ENCODE measurements at places on chromosomes 5 and 9.
A peak's percentile ranks its signal among the peaks of the same experiment; 100 is the strongest.

GRCh38 chr5:150014456-150014855, 13.9 kb downstream of the HMGXB3 start:
- H3K27me3 ChIP-seq, result no peaks in the 10 kb centered on the region
- H3K36me3 ChIP-seq, result peaks cover 85% of the 10 kb centered on the region
- H3K4me1 ChIP-seq, result peaks cover 3% of the 10 kb centered on the region
- no peak overlapping the region for H3K27ac ChIP-seq
- DNase-seq, result no peak
- H3K4me3 ChIP-seq, result no peak overlapping the region

GRCh38 chr9:127159325-127159801, 36.9 kb upstream of the ANGPTL2 start:
- H3K4me3 ChIP-seq, result no peak overlapping the region
- peaks cover 8% of the 10 kb centered on the region for H3K27me3 ChIP-seq
- DNase-seq, result peak; percentile 92

- H3K4me1 ChIP-seq, result no peaks in the 10 kb centered on the region
- no peak for DNase-seq
- no peak overlapping the region for H3K27ac ChIP-seq
- no peak overlapping the region for H3K4me3 ChIP-seq
- peaks cover 72% of the 10 kb centered on the region for H3K36me3 ChIP-seq
- H3K27me3 ChIP-seq, result no peaks in the 10 kb centered on the region
Observed at GRCh38 chr9:76638001-76638400, 126.2 kb upstream of the PCA3 start.

- peaks cover 2% of the 10 kb centered on the region for H3K4me1 ChIP-seq
- no peaks in the 10 kb centered on the region for H3K36me3 ChIP-seq
- no peak overlapping the region for H3K4me3 ChIP-seq
- H3K27ac ChIP-seq, result no peak overlapping the region
- peak; percentile 61 for DNase-seq
- no peaks in the 10 kb centered on the region for H3K27me3 ChIP-seq
Observed at GRCh38 chr9:110217656-110218099, 9.7 kb upstream of the C9orf152 start.

- no peak for DNase-seq
- H3K27ac ChIP-seq, result no peak overlapping the region
- H3K4me3 ChIP-seq, result no peak overlapping the region
- H3K36me3 ChIP-seq, result no peaks in the 10 kb centered on the region
Observed at GRCh38 chr5:65047948-65048690, 279.4 kb downstream of the CWC27 start.

- H3K4me3 ChIP-seq, result no peak overlapping the region
- no peaks in the 10 kb centered on the region for H3K4me1 ChIP-seq
- no peaks in the 10 kb centered on the region for H3K27me3 ChIP-seq
- H3K27ac ChIP-seq, result no peak overlapping the region
Observed at GRCh38 chr5:55305345-55305744, 2.1 kb downstream of the DHX29 start.

GRCh38 chr5:154418344-154418820, 27.4 kb upstream of the SAP30L start:
- DNase-seq, result no peak
- H3K4me3 ChIP-seq, result no peak overlapping the region
- H3K4me1 ChIP-seq, result no peaks in the 10 kb centered on the region
- H3K36me3 ChIP-seq, result peaks cover 34% of the 10 kb centered on the region

GRCh38 chr5:131634666-131634995, 398 bp downstream of the RAPGEF6 start:
- H3K27ac ChIP-seq, result peak overlapping the region; percentile 72
- H3K36me3 ChIP-seq, result no peaks in the 10 kb centered on the region
- H3K4me1 ChIP-seq, result peaks cover 6% of the 10 kb centered on the region
- no peaks in the 10 kb centered on the region for H3K27me3 ChIP-seq

- no peak for DNase-seq
- no peak overlapping the region for H3K4me3 ChIP-seq
- no peaks in the 10 kb centered on the region for H3K27me3 ChIP-seq
Observed at GRCh38 chr9:28502189-28502588, 928.9 kb upstream of the C9orf72 start.

DNA sequence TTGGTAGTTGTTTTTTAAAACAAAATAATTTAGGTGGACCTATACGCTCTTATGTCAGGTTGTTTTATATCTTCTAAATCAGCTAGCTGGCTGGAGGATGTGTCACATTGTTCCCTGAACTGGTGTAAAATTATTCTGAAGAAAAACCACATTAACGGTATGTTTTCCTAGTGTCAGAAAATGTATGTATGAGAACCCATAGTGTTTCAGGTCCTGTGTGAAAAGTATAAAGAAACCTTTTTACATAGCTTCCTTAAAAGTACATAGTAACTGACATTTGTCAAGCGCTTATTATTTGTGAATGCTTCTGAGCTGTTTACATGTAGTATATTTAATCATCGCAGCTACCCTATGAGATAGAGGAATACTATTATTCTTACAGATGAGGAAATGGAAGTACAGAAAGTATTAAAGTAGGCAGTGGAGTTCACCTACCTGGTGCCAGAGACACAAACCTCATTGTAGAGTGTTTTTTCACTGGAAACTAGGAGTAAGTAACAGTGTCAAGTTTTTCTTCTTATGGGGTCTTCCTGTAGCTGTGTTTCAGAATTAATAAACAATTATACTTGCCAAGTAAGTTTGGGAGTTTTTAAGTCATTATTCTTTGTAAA, 10.4 kb upstream of the FAM120AOS start:
- no peak for DNase-seq
- H3K36me3 ChIP-seq, result no peaks in the 10 kb centered on the region
- peaks cover 13% of the 10 kb centered on the region for H3K4me1 ChIP-seq
- H3K27me3 ChIP-seq, result no peaks in the 10 kb centered on the region

GRCh38 chr9:22165144-22165543, 156.0 kb upstream of the CDKN2B start:
- no peaks in the 10 kb centered on the region for H3K4me1 ChIP-seq
- no peak overlapping the region for H3K4me3 ChIP-seq

GRCh38 chr9:83041771-83042170, 21.2 kb downstream of the RASEF start:
- peaks cover 19% of the 10 kb centered on the region for H3K27me3 ChIP-seq
- peak; percentile 71 for DNase-seq
- no peak overlapping the region for H3K4me3 ChIP-seq
- H3K4me1 ChIP-seq, result no peaks in the 10 kb centered on the region
- H3K27ac ChIP-seq, result no peak overlapping the region
- H3K36me3 ChIP-seq, result no peaks in the 10 kb centered on the region

DNA sequence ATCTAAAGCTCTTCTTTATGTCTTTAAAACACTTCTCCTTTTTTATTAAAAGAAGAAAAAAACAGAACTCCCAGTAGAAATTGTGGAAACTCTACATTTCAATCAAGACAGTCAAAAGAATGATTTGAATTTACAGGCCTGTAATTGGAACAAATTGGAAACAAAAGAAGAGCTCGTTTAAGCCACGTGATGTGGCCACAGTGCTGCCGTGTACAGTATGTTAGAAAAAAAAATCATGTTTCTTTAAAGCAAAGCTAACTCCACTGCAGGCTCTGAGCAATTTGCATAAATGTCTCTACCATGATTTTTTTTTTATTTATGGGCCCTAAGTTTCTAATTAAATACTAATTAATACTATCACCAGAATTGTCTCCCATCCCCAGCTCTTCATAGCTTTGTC, 325.6 kb downstream of the ZSWIM6 start:
- H3K27ac ChIP-seq, result no peak overlapping the region
- H3K4me3 ChIP-seq, result no peak overlapping the region
- no peaks in the 10 kb centered on the region for H3K36me3 ChIP-seq
- peaks cover 2% of the 10 kb centered on the region for H3K4me1 ChIP-seq
- H3K27me3 ChIP-seq, result peaks cover 35% of the 10 kb centered on the region

DNA sequence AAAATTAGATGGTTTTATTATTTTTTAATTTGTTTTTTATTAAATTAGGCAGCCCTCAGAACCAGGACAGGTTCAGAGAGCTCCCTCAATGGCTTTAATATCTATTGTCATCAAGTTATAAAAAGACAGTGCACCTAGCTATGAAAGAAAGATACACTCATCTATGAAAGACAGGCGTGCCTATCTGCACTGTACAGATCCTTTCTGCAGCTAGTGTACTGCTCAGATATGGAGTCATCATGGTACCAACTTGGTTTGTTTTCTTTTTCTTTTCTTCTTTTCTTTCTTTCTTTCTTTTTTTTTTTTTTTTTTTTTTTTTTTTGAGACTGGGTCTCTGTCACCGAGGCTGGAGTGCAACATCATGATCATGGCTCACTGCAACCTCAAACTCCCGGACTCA, 54.8 kb upstream of the GPBP1 start:
- H3K27ac ChIP-seq, result no peak overlapping the region
- H3K4me3 ChIP-seq, result no peak overlapping the region

DNA sequence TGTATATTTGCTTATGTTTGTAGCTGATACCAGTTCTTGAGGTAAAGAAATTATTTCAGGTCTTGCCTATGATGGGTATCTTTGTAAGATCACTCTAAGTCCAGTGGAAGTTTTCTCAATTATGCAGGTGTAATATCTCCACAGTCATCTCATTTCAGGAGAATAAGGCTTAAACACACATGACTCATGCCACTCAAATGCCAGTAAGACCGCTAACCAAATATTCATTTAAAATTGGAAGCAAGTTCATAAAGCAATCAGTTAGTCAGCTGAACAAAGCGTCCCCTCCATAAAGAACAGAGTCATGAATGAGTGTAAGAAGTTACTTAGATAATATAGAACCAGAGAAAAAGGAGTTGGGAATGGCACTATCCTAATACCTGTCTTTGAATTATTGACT, 248.7 kb downstream of the LURAP1L start:
- H3K4me1 ChIP-seq, result no peaks in the 10 kb centered on the region
- no peaks in the 10 kb centered on the region for H3K27me3 ChIP-seq
- no peak overlapping the region for H3K27ac ChIP-seq
- H3K4me3 ChIP-seq, result no peak overlapping the region
- no peak for DNase-seq

DNA sequence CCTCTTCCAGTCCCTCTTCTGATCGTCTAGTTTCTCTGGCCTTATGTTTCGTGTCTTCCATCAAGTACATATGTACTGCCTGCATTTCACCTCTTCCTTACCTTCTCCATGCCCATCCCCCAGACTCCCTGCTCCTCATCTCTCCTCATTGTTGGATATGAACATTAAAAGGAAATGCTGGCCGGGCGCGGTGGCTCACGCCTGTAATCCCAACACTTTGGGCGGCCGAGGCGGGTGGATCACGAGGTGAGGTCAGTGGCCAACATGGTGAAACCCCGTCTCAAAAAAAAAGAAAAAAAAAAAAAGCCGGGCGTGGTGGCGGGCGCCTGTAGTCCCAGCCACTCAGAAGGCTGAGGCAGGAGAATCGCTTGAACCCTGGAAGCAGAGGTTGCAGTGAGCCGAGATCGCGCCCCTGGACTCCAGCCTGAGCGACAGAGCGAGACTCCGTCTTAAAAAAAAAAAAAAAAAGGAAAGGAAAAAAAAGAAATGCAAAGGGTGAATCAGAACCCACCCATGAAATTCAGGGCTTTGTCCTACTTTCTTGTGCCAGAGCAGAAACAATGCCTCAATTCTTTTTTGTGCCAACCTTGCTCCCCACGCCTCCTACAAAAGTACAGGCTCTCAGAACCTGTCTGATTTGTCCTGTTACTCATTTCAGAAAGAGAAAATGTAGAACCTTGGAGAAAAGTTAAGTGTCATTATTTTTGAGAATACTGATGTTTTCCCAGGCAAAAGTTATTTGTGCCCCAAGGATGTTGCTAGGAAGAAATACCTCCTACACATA, 1.5 kb upstream of the ZFR start:
- no peak overlapping the region for H3K27ac ChIP-seq
- H3K27me3 ChIP-seq, result no peaks in the 10 kb centered on the region
- H3K36me3 ChIP-seq, result peaks cover 2% of the 10 kb centered on the region
- no peak overlapping the region for H3K4me3 ChIP-seq
- peaks cover 4% of the 10 kb centered on the region for H3K4me1 ChIP-seq

DNA sequence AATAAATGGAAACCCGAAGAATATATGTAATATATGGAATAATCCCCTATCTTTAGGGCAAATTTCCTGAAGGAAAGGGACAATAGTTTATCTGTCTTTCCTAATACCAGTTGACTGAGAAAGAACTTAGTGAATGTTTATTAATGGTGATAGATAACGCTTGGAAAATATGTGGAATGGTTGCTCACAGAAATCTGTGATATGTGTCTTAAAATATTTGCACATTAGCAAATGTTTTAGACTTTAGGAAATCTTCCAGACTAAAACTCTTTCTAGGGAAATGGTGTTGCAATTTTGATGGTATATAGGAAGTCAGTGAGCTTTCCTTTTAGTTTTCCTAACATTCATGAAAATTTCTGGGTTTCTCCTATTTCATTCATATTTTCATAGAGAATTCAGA, 90.4 kb downstream of the PIP5K1B start:
- H3K36me3 ChIP-seq, result no peaks in the 10 kb centered on the region
- no peaks in the 10 kb centered on the region for H3K4me1 ChIP-seq
- H3K27me3 ChIP-seq, result peaks cover 5% of the 10 kb centered on the region
- H3K27ac ChIP-seq, result no peak overlapping the region
- H3K4me3 ChIP-seq, result no peak overlapping the region

DNA sequence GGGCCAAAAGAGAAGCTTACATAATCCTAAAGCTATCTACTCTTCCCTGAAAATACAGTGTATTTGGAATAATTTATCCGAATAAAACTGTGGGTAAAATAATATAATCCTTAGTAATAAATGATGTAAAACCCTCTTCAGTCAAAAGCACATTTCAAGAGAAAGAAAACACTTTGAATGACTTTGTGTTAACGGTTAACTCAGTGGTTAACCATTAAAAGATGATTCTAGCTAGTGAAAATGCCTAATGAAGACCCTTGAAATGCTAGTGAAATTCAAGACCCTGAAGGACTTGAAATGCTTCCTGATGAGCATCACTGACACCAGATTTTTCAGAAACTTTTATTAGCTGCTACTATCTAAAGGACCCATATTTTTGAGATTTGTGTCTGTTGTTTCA, 70.7 kb downstream of the COX7C start:
- no peaks in the 10 kb centered on the region for H3K27me3 ChIP-seq
- H3K36me3 ChIP-seq, result no peaks in the 10 kb centered on the region
- no peak for DNase-seq
- no peaks in the 10 kb centered on the region for H3K4me1 ChIP-seq
- H3K4me3 ChIP-seq, result no peak overlapping the region
- H3K27ac ChIP-seq, result no peak overlapping the region

- no peak for DNase-seq
- H3K27ac ChIP-seq, result peak overlapping the region; percentile 96
- peaks cover 25% of the 10 kb centered on the region for H3K36me3 ChIP-seq
- peak overlapping the region; percentile 45 for H3K4me3 ChIP-seq
- H3K4me1 ChIP-seq, result peaks cover 19% of the 10 kb centered on the region
Observed at GRCh38 chr5:139481580-139482049, 943 bp downstream of the STING1 start.

DNA sequence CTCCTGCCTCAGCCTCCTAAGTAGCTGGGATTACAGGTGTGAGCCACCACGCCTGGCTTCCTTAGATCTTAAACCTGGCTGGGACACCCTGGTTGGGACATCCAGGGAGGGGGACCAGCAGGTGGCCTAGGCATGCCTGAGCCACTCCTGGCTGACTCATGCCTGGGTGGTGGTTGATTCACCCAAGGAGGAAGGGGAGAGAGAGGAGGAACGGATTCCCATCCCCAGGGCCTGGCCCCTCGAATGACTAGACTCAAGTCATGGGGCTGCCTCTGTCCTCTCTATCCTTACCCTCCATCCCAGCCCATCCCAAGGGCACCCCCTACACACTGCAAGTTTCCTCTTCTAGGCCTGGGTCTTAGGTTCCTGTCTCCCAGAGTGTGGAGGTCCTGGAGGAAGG, 12.7 kb downstream of the EEIG1 start:
- H3K4me1 ChIP-seq, result peaks cover 73% of the 10 kb centered on the region
- H3K27me3 ChIP-seq, result no peaks in the 10 kb centered on the region
- DNase-seq, result peak; percentile 63
- H3K27ac ChIP-seq, result no peak overlapping the region
- H3K36me3 ChIP-seq, result peaks cover 6% of the 10 kb centered on the region
- no peak overlapping the region for H3K4me3 ChIP-seq

All from mesenchymal stem cell (in vitro differentiated cells and primary cell).